H9 (cell line): ENCODE measurements at places on chromosomes 1 and 21. TPM values are rescaled to one million over a fixed set of nuclear protein-coding genes. Genes with fewer than 3 reads are reported as not detected.

Gene CD2
- not detected in 2 replicates for total RNA-seq

GRCh38 chr1:89904219-89904980 lies 83.6 kb downstream of the LRRC8D start:
- no peak for DNase-seq

DNA sequence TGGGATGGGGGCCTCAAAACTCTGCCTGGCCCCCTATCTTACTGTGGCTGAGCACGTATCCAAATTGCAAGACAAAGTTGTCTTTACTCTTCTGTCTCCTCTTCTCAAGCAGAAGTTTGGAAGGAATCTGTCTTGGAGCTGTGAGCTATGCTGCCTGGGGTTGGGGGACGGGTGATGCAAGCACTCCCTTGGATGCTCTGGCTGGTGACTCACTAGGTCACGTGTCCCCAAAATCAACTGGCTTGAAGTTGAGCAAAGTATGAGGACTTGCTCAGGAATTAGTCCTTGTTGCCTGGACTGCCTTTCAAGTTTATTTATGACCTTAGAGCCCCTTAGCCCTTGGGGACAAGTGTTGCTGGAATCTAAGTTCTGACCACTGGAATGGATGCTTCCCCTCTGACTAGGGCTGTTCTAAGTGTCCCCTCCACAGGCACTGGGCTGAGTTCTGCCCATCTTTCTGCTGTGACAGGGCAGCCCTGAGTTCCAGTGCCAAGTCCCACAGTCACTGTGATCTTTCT lies 269.5 kb downstream of the HHAT start:
- no peak for DNase-seq

DNA sequence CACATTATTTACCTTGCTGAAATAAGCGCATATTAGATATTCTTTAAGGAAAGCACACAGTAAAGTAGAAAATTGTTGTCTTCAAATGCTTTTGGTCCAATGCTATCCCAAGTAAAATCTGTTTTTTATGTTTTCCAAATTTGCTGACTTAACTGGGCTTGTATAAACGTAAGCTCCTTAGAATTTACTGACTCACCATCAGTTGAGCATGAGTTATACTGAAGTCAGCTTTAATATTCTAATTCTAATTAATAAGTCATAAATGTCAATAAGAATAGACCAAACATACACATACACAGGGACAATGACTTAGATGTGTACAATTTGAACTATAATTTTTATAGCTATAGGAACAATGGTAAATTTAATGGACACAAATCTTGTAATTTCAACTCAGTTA lies 319.2 kb downstream of the TPR start:
- DNase-seq = no peak

GRCh38 chr1:168422203-168422847 lies 121.5 kb downstream of the XCL2 start:
- no peak for DNase-seq

DNA sequence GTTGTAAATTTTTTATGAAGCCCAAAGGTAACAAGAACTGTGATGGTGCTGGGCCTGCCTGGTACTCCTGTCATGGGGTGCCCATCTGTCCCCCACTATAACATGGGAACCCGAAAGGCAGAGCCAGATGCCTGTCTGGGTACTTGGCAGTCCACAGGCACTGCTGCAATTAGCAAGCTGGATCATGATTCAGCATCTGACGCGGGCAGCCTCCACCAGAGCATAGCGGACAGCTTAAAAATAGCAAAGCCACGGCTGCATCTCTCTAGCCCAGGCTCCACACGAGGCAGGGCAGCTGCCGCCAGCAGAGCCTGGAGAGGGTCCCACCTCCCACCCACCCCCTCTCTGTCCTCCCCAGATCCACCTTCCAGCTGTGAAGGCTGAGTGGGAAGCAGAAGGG lies 22.9 kb downstream of the SUSD4 start:
- no peak for DNase-seq

- no peak for DNase-seq
Observed at GRCh38 chr1:24606296-24606605, 36.9 kb upstream of the SRRM1 start.

GRCh38 chr1:167541003-167541402 lies 12.6 kb downstream of the CREG1 start:
- no peak for DNase-seq

DNA sequence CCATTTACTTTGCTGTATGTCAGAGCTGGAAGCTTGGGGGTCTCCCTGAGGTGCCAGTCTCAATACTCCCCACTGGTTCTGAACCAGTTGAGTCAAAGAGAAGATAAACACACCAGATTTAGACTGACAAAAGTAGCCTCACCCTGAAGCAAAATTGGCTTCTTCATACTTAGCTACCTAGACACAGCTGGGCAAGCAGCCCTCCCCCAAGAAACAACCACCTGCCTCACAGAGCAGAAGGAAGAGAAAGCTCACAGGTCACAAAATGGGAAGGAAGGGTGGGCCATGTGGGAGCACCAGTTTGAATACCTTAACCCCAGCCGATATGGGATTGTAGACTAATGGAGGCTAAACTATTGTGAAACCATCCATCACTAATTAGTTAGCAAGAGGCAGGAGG lies 24.6 kb upstream of the MYSM1 start:
- no peak for DNase-seq

GRCh38 chr1:60415696-60416095 lies 342.1 kb upstream of the C1orf87 start:
- DNase-seq = no peak

- no peak for DNase-seq
Observed at GRCh38 chr1:119673171-119673940, 25.3 kb upstream of the ZNF697 start.

- DNase-seq = no peak
Observed at GRCh38 chr1:226001963-226002666, 3.0 kb upstream of the SDE2 start.

Gene ZMYND12
- total RNA-seq = 0.42 and 0.55 TPM in 2 replicates

- no peak for DNase-seq
Observed at GRCh38 chr1:69913977-69914376, 291.4 kb downstream of the LRRC40 start.

Gene KRTAP21-2
- total RNA-seq = not detected in 2 replicates

Gene TNFRSF4
- total RNA-seq = 0.24 and 0.33 TPM in 2 replicates

DNA sequence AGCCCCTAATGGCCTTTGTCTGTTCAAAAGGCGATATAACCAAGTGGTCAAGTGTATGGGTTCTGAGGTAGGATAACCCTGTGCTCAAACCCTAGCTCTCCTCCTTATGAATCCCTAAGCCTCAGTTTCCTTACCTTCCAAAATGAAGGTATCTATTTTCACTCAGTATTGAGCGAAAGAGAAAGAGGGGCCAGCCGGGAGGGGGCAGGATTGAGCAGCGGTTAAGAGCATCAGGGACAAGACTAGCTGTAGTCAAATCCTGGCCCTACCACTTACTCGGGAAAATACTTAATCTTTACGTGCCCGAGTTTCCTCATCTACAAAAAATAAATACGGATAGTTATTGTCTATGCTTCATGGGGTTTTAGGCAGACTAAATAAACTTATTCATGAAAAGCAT lies 25.7 kb downstream of the LY9 start:
- no peak for DNase-seq

DNA sequence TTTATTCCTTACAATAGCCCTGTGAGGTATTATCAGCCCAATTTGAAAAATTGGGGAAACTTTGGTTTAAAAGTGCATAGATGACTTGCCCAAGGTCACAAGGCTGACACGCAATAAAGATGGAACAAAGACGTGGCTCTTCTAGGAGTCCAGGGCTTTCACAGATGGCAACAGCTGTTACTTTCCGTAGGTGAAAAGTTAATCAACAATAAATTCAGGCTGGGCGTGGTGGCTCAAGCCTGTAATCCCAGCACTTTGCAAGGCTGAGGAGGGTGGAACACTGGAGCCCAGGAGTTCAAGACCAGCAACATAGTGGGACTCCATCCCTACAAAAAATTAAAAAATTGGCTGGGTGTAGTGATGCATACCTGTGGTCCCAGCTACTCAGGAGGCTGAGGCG lies 87.8 kb upstream of the ATF3 start:
- DNase-seq = no peak

Gene STYXL2
- 0.09 and 0.13 TPM in 2 replicates for total RNA-seq

DNA sequence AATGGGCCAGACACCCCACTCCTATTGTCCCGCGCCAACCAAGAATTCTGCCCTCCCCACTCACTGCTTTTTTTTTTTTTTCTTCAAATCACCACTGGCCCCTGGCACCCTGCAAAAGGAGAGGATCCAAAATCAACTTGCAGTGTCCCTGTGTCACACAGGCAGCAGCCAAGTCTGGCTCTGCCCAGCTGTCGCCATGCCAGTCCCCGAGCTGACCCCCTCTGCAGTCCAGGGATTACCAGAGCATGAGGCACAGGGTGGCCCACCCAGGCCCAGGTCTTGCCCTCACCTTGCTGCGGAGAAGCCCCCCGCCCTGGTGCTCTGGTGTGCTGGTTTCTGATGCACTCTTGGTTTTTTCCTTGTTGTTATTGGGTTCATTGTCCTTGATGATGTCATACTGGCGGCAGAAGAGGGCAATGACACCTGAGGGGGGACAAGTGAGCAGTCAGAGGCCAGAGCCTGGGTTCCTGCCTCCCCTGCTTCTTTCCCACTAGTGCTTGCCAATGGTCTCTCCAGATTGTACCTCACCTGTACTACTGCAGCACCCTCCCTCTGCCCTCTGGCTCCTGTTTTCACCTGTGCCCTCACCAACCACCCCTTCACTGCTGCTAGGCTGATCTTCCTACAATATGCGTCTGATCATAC lies 6.2 kb downstream of the FNDC5 start:
- no peak for DNase-seq

DNA sequence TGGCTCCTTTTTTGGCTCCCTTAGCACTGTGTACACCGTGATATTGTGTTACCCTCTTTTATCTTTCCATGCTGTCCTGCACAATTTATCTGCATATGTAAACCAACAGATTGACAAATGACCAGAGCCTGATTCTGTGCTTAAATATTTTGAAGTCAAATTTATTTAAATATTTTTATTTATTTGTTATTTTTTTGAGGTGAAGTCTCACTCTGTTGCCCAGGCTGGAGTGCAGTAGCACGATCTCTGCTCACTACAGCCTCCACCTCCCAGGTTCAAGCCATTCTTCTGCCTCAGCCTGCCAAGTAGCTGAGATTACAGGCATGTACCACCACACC lies 12.8 kb downstream of the PMF1 start:
- no peak for DNase-seq

DNA sequence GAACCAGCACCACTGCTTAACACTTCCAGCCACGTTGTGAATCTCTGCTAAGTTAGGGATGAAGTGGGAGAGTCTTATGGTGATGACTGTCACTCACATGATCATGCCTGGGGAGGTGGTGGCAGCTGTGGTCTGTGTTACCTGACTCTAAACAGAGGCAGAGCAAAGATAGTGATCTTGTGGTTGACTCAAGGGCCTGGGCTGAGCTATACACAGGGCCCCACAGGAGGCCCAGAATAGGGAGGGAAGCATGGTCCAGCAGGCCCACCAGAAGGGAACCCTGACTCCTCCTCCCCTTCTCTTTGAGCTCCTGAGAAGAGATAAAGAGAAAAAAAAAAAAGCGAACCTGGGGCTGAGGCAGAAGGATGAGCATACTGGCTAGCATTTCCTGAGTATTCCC lies 55.0 kb downstream of the PLXNA2 start:
- no peak for DNase-seq

Gene WNT3A
- total RNA-seq = 0.17 and 0.20 TPM in 2 replicates

Gene NBL1
- total RNA-seq = 6.1 and 6.4 TPM in 2 replicates

DNA sequence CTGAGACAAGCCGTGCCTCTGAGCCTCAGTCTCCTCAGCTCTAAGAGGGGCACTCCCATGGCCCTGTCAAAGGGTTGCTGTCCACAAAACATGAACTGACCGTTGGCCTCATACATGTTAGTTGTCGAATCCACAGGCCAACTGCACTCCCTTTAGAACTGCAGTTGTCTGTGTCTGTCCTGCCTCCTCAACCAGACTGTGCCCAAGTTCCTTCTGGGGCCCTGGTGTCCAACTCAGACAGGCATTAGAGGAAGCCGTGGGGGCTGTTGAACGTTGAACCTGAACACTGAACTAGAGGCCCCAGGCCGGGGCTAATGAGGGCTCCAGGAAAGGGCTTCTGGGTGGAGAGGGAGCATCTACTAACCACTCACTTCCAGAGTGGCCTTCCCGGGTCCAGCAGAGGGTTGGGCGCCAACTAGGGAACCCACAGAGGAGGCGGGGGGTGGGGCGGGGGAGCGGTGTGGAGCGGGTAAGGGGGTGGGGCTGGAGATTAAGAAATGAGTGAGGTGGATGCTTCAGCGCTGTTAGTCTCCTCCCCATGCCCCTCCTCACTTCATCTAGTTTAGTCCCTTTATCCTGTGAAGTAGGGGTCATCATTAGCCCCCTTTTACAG lies at the start of gene RAB42:
Gene RAB42, plus strand, starts transcription at position 558 of the 613 bp plus-strand sequence. CDS start 247 bp downstream, outside the sequence.
- DNase-seq = peak; percentile 66

Gene SAMSN1
- 2.8 and 4.6 TPM in 2 replicates for total RNA-seq

DNA sequence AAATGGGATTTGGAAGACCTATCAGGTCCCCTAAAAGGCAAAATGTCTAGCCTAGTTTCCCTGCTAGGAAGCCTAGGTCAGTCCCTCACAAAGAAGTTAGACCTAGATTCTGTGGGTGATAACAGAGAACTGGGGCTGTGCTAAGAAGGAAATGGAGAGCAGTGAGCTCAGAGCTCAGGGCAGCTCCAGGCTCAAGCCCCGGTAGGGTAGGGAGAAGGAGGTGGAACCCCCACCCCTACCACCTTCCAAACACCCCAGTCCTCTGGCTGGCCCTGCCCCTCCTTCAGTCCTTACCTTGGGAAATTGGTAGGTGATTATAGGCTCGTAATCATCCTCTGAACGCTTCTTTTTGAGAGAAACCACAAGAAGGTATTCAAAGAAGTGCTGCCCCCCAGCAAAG lies 1.1 kb downstream of the DENND2D start:
- DNase-seq = no peak

Gene SLC6A9
- 29.5 and 30.1 TPM in 2 replicates for total RNA-seq

DNA sequence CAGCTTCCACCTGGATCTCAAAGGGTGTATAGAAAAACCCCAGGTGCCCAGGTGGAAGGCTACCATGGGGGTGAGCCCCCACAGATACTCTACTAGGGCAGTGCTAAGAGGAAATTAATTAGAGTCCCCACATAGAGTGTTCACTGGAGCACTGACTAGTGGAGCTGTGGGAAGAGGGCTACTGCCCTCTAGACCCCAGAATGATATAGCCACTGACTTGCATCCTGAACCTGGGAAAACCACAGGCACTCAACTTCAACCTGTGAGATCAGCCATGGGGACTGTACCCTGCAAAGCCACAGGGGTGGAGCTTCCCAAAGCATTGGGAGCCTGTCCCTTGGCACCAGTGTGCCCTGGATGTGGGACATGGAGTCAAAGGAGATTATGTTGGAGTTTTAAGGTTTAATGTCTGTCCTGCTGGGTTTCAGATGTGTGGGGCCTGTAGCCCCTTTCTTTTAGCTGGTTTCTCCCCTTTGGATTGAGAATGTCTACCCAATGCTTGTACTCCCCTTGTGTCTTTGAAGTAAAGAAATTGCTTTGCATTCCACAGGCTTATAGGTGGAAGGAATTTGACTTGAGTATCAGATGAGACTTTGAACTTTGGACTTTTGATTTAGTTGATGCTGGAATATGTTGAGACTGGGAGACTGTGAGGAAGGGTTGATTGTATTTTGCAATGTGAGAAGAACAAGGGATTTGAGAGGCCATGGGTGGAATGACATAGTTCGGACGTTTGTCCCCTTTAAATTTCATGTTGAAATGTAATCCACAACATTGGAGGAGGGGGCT lies 31.8 kb upstream of the CDC14A start:
- DNase-seq = no peak
